ENCODE measurements at places on chromosomes 12 and 14.

- no peak for DNase-seq
Observed at GRCh38 chr14:103808403-103809001, 38.9 kb downstream of the PPP1R13B start.

- no peak for DNase-seq
Observed at GRCh38 chr14:96304956-96305355, 48.9 kb downstream of the BDKRB1 start.

- peak; percentile 71 for DNase-seq
Observed at GRCh38 chr12:67430708-67431335, 161.7 kb downstream of the CAND1 start.

- no peak for DNase-seq
Observed at GRCh38 chr14:95841668-95842067, 35.0 kb upstream of the TUNAR start.

DNA sequence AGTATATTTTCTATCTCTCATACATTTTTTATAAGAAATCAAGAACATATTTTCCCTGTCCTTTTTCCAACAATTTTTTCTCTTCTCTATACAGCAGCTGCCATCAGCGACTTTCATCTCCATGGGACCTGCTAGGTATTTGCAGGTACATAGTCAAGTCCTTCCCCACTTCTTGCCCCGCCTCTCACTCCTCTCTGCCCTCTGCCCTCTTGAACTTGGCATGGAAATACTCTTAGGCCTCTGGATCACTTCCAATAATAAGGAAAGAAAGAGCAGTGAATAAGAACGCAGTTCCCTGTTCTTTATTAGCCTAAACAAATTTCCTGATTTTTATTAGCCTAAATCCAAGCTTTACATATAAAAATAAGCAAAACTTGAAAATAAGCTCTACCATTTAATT lies 353.1 kb downstream of the SEC23A start:
- no peak for DNase-seq

DNA sequence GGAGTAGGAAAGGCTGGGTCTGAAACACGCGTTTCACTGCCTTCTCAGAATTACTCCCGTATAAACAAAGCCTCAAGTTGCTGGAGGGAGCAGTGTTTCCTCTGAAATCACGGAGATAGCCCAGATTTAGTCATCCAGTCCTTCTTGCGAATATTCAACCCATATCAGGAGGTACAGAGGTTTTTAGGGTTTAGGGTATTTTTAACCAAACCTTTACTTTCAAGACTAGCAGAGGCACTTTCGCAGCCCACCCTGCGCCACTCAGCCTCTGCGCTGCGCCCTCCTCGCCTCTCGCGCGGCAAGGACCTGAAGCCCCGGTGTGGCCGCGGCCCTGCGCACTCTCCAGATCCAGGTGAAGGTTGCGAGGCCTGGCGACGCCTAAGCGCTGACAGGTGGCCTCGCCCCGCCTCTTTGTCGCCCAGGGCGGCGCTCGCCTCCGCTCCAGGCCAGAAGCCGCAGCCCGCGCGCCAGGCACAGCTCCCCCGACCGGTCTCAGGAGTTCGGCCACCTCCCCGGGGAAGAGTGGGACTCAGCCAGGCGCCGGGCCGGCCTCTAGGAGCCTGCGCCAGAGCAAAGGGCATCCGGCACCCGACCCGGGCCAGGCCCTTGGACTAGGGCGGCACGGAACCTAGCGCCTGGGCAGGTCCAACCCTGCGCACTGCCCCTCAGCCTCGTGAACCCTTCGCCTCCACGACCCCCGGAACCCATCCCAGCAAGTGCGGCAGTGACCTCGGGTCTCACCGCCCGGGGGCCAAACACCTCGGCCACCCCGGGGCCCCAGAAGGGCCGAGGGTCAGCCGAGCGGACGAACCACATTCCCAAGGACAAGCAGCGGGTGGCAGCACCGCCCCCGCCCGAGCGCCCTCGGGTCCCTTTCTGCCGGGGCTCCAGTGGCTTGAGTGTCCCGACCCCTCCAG lies 1.8 kb upstream of the SAMD4A start:
- peak; percentile 29 for DNase-seq

- DNase-seq, result no peak
Observed at GRCh38 chr12:218221-218620, 4.3 kb upstream of the SLC6A12 start.

DNA sequence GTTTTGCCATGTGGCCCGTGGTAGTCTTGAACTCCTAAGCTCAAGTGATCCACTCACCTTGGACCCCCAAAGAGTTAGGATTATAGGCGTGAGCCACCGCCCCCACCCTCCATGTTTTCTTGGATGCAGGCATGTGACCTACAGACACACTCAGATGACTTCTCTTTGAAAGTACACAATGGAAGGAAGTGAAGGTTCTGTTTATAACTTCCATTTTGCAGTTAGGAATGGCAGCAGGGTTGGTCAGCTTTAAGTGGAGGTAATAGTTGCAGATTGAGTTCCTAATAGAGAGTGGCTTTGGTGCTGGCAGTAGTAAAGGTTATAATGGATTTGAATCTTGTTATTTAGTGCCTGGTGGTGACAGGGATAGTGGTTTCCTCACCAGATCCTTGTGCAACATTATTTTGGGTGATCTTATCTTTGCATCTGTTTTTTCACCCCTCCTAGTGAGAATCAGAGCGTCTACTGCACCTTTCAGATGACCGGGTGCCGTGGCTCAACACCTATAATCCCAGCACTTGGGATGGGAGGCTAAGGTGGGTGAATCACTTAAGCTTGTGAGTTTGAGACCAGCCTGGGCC lies 15.3 kb downstream of the LARP4 start:
- no peak for DNase-seq

DNA sequence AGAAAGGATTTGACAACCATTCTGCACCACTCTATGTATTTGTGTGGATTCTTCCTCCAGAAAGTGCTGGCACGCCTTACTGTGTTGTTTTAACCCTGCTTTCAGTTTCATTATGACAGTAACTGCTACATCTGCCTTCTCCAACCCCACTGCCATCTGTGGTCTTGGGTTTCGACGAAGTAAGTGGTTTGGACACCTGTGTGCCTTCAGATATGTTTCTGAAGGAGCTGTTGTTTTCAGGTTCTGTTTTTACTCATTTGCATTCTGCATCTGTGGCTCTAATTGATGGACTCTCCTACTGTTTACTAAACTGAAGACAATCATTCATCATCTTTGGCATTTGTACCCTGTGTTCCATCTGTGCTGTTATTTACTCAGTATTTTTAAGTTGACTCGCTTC lies 4.1 kb downstream of the TSHR start:
- DNase-seq, result no peak

DNA sequence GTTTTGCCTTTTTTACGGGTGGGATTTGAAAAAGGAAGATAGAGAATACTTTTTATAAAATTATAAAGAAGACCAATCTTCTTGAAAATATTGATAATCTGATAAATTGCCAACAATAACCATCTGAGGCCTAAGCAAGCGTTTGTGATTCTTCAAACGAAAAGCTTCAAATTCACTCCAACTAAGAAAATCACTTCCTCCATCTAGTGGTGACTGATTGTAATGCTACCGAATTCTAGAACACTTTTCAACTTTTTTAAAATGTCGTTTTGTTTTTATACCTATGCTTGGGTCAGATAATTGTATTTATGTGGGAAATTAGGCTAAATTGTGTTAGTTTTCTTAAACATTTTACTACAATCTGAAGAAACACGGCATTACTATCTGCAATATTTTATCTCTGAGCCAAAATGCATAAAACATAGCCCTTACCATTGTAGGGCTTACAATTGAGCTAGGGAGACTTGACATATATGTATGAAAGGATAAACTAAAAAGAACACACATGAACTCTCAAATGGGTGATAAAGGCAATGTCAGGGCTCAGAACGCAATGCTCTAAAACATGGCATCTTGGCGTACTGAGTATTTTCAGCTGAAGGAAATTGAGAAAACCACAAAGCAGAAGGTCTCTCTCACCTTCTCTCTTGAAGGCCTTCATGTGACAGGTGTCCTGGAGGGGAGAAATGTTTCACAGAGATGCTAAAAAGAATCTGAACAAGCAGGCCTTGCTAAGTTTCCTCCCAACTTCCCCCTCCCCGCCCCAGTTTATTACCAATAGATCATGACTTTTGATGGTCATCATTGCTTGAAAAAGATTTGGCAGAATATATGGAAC lies 36.8 kb upstream of the G2E3 start:
- no peak for DNase-seq

- DNase-seq, result no peak
Observed at GRCh38 chr12:13130981-13131380, 27.5 kb upstream of the GSG1 start.

- no peak for DNase-seq
Observed at GRCh38 chr14:101840649-101841369, 79.3 kb downstream of the PPP2R5C start.

DNA sequence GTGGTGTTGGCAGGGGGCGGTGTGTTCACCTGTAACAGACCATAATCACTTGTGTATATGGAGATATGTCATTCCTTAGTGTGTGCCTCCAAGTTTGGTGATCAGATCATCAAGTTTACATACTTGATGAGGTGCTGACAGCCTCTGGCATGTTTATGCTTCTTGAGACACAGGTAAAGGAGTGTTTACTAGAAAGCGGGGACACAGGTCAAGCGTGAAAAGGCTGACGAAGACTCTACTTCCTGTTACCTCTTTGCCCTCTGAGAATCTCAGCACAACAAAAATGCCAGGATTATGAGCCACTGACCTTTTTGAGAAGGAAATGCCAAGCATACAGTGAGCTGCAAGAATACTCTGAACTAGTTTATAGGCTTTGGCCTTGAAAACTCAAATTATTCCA lies 29.6 kb downstream of the PRDM4 start:
- no peak for DNase-seq

DNA sequence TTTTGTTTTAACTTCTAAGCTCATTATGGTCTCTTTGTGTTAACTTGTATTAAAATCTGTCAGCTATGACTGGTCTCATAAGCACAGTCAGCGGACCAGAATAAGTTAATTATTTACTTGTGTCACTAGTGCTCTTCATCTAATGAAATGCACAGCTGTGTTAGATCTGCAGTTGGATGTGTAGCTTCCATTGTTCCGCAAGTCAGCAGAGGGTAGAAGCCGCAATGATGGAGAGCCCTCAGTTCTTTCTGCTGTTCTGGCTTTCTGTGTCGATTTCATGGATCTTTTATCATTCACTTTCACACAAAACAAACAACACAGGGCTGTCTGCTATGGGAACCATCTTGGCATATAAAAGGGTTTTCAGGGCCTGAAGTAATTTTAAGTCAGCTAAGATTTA lies 89.3 kb upstream of the RFX4 start:
- DNase-seq, result no peak

DNA sequence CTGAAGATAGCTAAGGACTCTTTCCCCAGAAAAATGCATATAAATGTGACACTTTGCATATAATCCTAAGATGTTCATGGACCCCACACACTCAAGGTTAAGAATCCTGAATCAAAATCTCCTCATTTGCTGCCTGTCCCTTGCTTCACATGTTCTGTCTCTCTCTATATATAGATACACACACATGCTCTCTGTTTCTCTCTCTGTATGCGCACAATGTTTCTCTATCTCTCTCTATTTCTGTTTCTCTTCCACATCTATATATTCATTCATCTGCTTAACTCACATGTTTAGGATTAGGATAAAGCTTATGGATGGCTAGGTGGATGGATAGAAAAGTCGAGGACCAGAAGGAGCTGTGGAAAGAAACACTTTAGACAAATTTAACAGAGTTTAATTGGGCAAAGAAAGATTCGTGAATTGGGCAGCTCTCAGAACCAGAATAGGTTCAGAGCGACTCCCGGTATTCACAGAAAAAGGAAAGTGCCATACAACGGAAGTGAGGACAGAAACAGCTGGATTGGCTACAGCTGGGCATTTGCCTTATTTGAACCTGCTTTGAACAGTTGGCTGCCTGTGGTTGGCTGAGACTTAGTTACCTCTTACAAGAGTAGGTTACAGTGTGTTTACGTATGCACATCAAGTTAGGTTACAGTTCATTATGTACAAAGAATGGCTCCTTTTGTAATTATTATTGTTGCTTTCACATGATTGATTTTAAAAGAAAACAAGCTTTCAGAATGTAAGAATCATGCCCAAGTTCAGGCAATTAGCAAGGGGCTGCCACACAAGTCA lies 57.6 kb downstream of the EMP1 start:
- DNase-seq, result no peak

- no peak for DNase-seq
Observed at GRCh38 chr14:76937181-76938091, 91.1 kb downstream of the IRF2BPL start.

DNA sequence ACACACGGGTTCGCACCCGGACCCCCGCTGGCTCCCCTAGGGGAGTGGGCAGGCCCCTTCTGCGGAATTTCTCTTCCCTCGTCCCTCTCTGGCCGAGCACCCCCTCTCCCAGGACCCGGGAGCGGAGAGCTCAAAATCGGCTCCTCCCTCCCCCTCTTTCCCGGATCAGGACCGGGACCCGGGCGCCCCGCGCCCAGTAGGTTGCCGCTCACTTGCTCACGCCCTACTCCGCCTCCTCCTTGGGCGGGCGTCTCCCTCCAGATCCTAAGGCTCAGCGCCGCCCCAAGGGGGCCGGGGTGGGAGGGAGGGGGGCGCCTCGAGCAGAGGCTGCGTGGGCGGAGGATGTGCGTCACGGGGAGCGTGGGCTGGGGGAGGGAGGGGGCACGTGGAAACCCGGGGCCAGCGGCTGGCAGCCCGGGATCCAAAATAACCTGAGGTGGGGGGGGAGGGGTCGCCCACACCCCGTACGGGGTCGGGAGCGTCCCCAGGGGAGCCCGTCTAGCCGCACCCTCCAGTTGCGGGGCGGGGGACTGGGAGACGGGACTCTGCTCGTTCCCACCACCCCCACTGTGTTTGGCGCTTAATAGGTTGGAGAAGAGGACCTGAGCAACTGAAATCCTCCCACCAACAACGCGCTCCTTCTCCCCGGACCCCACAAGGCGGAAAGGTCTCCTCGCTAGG lies 1.8 kb upstream of the NAB2 start:
- no peak for DNase-seq

DNA sequence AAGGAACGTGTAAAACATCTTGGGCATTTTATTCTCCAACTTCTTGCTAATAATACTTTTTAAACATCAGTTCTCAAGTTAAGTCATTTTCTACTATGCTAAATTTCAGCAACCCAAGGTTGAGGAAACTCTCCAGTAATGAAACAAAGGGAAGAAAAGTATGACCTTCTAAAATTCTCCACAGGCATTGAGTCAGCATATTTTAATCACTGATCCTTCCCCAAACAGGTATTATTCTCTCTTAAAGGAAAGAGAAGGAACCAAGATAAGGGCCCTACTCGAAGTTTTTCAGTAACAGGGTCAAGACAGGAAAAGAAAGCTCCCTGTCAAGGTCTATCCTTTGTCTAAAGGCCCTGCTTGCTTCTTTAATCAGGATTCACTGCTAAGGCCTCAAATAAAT lies 3.0 kb downstream of the KICS2 start:
- DNase-seq, result no peak

DNA sequence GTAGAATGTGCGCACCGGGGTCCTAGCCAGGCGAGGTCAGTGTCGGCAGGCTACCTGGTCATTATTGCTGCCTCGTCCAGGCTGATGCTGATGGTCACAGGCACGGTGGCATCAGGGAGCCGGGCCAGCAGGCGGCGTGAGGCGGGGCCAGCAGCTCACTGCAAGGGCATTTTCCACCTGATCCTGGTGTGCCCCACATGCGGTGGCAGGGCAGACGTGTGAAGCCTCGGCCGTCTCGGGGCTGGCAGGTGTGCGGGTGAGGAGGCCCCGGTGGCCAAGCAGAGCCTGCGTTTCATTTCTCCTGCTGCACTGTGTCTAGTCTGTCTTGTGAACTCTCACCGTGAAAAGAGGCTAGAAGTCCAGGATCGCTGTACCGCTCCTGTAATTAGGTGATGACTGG lies 12.0 kb upstream of the AMN start:
- DNase-seq, result no peak
